Neural progenitor cell (in vitro differentiated cells): ENCODE measurements at places on chromosomes 5 and 9.

DNA sequence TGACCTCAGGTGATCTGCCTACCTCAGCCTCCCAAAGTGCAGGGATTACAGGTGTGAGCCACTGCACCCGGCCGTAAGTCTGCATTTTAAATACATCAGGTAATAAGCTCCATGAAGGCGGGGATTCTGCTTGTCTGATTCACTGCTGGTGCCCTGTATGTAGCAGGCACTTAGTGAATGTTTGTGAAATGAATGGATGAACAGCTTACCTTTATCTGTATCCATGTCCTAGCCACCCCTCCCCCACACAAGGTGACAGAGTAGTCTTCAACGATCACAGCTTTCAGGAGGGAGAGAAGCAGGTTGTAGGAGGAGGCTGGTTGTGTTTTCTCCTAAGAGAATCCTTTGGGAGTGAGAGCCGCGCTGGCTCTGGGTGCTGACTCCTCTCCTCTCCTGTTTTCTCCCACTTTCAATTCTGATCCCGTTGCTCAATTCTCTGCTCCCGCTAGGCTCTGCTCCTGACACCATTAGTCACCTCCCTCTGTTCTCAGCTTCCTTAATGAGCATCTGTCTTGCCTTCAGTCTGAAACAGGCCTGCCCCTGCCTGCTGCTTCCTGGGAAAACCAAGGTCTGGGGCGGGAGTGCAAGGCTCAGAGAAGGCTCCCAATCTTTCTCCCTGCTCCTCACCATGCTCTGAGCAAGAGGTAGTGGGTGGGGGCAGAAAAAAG lies 88.8 kb upstream of the CTNNA1 start:
- no peak for DNase-seq

DNA sequence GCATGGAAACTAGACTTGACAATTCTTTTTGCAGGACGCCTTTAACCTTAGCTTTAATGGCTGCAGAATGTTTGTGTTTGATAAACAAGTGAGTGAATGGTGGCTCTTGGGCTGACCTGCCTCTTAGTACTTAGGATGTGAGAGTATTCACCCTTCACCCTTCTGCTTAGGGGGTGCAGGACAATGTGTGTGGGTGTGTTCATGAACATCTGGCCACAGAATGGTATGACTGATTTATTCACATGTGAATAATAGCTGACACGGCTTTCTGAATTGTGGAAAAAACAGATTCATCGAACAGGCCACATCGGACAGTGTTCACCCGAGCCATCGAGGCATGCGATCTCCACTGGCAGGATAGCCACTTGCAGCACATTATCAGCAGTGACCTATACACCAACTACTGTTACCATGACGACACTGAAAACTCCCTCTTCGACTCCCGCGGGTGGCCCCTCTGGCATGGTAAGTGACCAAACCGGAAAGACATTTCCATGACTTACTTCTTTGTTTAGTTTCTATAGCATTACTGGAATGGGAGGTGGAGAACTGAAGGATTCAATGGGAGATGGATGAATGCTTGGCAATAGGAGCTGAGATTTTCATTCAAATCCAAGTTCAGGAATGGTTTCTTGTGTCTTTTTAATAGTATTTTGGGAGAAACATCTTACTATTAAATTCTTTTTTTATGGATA lies 193.6 kb downstream of the ZSWIM6 start:
- peak; percentile 21 for DNase-seq

GRCh38 chr9:94783102-94783682 lies 56.7 kb downstream of the AOPEP start:
- peak; percentile 88 for DNase-seq

DNA sequence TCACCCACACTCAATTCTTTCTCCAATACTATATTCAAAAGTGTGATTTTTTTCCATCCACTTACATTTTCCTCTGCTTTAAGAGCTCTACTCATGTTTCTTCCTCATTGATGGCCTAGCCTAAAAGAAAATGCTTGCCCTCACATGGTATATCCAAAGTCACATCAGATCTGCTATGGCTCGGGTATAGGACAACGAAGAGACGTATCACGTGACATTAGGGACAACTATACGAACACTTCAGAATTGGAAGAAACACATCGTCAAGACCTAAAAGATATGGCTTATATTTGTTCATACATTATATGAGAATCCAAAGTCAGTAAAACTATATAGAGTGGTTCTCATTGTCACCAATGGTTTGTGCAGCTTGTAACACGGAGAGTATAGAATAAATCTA lies 8.2 kb upstream of the ISL1 start:
- no peak for DNase-seq

GRCh38 chr5:78811866-78812265 lies 163.3 kb upstream of the LHFPL2 start:
- no peak for DNase-seq

DNA sequence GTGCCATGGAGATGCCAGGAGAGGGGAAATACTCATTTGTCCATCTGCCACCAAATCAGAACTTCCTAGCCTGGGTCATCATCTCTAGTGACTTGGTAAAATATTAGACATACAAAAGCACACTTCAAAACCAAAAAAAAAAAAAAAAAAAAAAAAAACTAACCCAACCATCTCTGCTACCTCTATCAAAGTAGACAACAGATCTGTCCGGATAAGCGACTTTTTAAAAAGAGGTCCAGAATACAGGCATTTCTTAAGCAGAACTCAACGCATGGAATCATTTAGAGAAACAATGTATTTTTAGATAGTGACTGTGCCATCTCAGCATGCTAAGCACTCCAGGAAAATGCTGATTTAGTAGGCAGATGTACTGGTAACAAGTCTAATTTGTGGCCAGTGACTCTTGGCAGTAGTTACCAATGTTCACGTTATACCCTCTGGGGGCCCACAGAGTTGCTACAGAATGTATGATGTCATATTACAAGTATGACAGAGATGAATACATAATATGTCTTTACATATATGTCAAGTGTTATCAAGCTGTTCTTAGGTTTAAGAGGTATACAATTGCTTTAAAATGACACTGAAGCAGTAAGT lies 107.8 kb downstream of the SMIM23 start:
- no peak for DNase-seq

DNA sequence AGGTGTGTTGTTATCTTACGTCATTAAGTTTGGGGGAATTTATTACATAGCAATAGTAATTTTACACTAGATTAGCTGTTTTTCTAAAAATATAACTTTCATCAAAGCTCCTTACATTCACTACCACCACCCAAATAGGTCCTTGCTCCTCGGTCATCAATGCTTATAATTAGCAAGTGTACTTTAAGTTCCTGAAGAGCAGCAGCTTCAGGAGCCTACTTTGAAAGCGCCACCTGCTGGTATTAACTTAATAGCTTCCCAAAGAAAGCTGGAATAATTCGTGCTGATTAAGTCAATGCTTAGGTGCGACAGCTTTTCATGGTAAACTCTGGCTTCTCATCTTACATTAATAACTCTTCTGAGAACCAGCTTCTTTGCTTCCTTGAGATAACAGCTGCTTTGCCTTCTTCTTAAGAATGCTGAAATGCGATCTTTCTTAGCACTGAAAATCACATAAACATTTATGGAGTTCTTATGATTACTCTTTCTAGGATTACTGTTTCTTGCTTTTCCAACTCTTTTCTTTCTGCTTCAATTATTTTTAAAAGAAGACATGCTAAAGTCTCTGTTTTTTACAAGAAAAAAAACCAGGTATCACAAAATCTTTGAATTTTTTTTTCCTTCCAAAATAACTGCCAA lies 10.0 kb upstream of the C5 start:
- peak; percentile 87 for DNase-seq

- no peak for DNase-seq
Measured at GRCh38 chr5:140628711-140629110, 4.3 kb downstream of the CD14 start.

GRCh38 chr9:6564360-6564759 lies 81.2 kb downstream of the GLDC start:
- DNase-seq: no peak

GRCh38 chr5:130034566-130035210 lies 130.4 kb downstream of the CHSY3 start:
- DNase-seq: no peak

GRCh38 chr9:121038362-121038761 lies 11.7 kb downstream of the C5 start:
- no peak for DNase-seq

DNA sequence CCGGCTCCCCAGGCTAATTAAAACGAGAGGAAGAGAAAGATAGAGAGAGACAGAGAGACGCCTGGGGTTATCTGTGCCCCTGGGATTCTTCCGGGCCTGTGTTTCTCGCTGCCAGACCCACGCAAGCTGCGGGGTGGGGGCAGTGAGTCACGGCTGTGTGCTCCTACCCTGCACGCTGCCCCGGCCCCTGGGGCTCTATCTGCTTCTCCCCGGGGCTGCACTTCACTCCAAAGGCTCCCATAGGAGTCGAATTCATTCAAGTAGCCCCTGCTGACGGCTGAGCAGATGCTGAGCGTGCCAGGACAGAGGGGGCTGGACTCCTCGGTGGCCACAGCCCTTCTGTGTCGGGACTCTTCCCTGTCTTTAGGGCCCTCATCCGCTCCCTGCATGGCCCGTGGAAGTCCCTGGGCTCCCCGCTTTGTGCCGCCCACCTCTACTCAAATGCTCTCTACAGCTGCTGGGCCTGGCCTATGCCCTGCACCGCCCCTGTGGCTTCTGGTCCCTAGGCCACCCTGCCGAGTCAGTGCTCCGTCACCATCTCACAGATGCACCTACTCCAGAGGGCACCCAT lies 22.8 kb downstream of the SARDH start:
- DNase-seq: no peak

DNA sequence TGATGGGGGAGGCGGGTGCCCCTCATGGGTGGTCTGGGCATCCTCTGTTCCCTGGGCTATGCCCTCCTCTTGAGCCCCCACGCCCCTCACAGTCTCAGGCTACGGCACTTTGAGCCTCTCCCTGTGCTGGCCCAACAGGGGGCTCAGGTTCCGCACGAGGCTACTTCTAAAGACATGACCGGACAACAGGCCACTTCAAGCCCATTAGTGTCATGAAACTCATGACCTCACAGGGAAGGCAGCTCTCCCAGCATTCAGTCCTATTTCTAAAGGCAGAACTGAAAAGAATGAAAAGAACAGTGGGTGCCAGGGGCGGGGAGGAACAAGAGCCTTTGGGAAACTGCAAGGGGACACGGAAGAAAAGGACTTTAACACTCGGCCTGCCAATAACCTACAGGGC lies 45.0 kb downstream of the COL23A1 start:
- peak; percentile 72 for DNase-seq

DNA sequence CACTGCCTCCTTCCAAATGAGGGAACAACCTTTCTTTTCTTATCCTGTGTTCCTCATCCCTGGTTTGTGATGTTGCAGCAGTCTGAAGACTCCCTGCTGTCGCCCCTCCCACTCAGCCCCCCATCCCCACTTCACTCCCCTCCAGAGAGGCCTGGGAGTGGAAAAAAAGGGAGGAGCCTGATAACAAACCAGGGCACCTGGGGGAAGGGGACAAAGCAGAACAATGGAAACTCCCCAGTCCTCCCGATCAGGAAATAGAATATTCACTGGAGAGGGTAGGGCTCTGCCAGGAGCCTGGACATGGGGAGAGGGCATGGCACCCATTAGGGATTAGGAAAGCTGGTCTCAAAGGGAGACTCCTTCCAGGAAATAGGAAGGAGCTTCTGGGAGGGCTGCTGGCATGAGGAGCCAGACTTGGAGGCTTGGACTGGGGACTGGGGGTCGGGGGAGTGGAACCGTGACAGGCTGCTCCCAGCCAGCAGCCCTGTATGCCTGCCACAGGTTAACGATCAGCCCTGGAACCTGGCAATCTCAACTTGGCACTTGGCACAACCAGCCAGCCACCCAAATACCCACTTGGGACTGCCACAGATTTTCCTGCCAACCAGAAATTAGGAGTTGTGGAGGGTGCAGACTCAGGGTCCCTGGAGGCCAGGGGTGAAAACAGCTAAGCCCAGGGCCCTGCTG lies 20.0 kb downstream of the PCDH1 start:
- DNase-seq: peak; percentile 59

DNA sequence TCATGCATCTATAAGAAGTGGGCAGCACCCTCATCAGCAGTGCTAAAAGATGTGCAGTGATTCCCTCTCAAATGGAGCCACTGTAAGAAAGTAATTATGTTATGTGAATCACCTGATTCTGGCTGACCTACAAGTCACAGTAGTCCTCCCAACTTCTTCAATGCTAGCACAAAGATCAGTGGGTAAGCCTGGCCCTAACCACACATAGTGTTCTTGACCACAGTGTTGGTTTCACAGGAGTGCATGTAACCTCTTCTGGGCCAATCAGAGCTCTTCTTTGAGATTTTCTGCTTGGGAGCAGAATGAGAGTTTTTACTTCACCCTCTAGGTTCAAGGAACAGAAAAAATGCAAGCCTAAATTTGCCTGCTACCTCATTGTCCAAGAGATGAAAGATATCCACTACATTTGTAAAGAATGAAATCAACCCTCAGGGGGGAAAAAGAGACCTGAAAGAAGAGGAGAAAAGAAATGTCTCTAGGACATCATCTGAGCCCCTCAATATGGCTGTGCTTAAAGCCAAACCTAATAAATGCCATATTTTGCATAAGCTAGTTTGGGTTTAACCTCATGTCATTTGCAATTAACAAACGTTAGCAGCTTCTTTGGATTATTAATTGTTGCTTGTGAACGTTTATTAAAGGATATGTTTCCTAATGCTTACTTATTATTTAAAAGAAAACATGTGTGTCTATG lies 65.3 kb upstream of the ADRB2 start:
- DNase-seq: no peak

DNA sequence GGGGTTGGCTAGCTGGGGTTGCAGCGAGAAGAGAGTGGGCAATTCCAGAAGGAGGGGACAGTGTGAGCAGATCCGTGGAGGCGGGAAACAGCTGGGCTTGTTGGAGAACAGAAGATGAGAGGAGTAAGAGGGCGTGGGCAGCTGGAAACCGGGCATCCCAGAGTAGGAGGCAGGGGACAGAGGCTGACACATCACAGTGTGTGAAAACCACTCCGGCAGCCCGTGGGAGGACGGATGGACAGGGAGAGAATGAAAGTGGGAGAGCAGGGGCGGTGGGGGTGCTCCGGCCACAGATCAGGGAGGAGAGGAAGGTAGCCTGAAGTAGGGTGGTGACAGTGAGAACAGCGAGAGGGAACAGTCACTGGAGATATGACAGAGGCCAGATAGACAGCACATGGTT lies 8.3 kb upstream of the PSMB7 start:
- DNase-seq: no peak

DNA sequence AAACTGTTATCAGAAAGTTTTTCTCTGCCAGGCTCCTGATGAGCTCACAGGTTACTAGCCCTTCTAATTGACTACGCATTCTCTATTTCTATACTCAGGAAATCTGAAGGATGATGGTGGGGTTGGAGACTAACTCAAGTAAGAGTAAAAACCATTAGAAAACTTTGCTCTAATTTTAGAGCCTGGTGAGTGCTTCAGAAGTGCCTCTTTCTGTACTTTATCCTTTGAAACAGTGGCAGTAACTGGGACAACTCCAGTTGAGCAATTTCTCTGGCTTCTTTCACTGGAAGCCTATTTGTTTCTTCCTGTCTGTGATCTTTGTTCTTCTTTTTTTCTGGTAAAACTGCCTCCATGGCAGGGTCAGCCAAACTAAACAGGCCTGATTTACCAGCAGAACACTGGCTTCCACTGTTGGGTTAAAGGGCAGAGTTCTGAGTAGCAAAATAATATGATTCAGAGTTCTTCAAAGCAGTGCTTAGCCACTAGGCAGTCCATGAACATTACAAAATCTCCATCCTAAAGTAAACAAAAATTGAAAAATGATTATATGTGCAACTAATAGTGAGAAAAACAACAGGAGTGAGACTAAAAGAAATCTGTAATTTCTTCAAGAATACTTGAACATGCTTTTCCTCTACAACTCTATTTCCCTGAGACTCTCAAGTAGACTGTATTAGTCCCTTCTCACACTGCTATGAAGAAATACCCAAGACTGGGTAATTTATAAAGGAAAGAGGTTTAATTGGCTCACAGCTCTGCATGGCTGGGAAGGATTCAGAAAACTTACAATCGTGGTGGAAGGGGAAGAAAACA lies 79.8 kb downstream of the MROH2B start:
- DNase-seq: no peak

GRCh38 chr9:127402401-127403090 lies 5.6 kb downstream of the SLC2A8 start:
- DNase-seq: no peak
